ENCODE measurements at places on chromosomes 16 and 17.

- no peak for DNase-seq
Measured at GRCh38 chr17:81096741-81097133, 61.8 kb downstream of the BAIAP2 start.

DNA sequence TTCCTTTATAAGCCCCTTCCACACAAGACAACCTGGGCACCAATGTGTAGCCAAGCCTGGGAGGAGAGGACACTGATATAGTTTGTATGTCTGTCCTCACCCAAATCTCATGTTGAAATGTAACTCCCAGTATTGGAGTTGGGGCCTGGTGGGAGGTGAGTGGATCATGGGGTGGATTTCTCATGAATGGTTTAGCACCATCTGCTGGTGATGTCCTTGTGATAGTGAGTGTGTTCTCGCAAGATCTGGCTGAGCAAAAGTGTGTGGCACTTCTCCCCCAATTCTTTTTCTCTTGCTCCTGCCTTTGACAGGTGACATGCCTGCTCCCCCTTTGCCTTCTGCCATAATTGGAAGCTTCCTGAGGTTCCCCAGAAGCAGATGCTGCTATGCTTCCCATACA is 135.8 kb downstream of the USP31 start:
- no peak for DNase-seq

DNA sequence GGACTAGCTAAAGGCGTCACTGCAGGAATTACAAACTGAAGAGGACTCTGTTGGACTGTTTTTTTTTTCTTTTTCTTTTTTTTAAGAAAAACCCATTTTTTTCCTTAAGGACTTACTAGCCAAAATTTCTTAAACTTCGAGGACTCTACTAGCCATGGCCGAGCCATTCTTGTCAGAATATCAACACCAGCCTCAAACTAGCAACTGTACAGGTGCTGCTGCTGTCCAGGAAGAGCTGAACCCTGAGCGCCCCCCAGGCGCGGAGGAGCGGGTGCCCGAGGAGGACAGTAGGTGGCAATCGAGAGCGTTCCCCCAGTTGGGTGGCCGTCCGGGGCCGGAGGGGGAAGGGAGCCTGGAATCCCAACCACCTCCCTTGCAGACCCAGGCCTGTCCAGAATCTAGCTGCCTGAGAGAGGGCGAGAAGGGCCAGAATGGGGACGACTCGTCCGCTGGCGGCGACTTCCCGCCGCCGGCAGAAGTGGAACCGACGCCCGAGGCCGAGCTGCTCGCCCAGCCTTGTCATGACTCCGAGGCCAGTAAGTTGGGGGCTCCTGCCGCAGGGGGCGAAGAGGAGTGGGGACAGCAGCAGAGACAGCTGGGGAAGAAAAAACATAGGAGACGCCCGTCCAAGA is 878 bp downstream of the HEXIM1 start:
- peak; percentile 69 for DNase-seq

DNA sequence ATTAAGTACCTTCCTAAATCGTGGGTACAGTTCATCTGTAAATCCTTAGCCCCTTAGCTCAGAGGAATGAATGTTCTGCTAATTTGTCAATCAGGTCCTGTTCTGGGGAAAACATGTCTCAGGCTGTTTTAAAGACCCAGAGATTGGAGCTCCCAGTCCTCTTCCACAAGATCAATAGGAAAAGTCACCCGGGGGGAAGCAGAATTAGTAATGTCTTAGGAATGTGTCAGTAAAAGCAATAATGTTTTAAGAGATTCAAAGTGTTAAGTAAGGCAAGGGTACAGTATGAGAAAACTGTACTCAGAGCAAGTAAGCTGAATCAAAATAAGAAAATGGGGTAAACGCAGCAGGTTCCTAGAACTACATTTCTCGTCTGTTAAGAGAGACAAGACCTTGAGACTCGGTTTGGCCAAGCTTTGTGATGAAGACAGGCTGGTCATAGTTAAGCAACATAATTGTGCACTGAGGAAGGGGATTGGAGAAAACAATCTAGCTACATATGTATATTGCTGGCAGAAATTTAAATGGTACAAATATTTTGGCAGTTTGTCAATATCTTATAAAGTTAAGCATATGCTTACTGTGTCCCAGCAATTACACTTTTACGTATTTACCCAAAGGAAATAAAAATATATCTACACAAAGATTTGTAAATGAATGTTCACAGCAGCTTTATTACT is 192.9 kb upstream of the C17orf78 start:
- DNase-seq: no peak

DNA sequence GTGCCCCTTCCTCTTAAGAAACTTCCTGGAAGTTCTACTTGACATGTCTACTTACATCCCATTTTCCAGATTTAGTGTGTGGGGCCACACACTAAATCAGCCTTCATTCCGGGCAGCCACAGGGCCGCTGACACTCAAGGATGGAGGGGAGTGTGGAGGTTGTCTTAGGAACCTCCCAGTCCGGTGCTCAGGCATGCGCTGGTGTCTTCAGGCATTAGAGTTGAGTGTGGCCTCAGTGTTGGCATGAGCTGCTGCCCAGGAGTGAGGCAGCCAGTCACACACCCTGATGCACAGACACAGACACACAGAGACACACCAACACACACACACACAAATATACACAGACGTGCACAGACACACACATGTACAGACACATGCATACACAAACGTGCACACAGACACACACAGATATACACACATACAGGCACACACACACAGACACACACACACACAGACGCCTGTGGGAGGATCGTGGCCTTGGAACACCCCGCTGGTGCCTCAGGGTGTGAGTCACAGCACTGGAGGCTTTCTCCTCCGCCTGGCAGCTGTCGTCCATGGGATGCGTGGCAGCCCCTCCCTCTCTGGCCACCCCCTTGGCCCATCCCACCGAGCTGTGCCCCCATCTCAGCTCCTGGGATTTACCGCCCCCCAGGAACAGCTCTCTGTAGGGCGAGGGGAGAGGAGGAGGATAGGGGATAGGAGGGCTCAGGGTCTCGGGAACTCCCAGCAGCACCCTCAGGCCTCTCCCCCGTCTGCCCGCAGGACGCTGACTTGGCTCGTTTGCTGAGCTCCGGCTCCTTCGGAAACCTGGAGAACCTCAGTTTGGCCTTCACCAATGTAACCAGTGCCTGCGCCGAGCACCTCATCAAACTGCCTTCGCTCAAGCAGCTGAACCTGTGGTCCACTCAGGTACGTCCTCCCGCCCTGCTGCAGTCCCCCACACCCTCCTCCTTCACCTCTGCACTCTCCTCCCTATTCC is 75.6 kb upstream of the PLCG2 start:
- DNase-seq: no peak

DNA sequence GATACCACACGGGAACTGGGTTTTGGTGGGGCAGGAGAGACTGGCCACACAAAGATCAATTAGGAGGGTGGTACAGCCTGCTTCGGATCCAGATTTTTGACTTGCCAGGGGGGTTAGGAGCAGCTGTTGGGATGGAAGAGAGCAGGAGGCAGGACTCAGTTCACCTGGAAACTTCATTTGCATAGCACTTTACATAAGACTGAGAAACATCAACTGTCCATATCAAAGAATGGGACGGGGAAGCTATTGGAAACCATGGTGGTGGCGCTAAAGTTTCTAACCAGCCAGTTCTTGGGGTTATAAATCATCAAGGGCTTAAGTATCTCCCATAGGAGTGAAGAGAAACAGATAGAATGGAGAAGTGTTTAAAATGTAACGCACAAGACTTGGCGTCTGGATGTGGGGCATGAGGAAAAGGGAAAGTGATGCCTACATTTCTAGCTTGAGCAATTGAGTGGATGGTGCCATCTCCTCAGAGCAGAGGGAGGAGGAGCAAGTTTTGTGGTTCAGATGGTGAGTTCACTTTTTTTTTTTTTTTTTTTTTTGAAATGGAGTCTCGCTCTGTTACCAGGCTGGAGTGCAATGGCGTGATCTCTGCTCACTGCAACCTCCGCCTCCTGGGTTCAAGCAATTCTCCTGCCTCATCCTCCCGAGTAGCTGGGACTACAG is 6.4 kb upstream of the SRCAP start:
- no peak for DNase-seq

DNA sequence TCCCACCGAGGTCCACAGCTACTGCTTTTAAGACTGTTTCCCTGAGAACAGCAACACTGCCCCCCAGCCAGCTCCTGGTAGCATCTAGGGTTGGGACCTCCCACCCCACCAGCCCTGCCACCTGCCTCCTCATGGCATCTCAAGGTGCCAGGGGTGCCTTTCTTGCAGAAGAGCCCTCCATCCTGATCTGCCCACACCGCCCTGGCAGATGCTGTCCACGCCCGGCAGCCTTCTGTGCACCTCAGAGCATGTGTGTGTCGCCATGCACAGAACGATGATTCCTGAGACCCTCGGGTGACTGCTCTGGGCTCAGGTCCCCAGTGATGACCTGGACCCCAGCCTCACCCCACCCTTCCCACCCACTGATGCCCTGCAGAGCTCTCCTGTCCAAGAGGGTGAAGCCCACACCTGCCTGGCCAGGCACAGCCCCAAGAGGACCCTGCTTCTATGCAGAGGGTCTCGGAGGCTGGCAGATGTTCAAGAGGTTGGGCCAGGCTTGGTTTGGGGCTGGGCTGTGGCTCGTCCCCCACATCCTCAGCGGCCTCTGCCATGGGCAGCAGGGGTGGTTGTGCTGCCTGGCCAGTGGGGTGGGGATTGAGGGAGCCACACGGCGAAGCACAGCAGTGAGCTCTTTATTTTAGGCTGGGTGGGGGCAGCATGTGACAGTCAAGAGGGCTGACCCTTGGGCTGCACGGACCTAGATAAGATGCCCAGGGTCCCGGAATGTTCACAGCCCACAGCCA is 5.2 kb upstream of the SPATA2L start:
- DNase-seq: no peak

DNA sequence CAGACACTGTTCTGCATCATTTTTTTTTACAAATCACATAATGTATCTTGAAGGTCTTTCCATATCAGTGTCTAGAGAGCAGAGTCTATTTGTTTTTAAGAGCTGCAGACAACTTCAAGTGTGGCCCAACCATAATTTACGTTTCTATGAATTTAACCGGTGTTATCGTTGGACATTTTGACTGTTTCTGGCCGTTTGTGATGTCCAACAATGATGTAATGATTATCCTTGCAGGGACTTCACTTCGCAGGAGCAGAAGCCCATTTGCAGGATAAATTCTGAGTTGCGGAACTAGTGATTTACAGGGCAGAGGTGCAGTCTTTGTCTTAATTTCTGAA is 26.9 kb upstream of the HLF start:
- no peak for DNase-seq

- DNase-seq: no peak
Measured at GRCh38 chr16:23401139-23401538, 51.9 kb downstream of the COG7 start.

DNA sequence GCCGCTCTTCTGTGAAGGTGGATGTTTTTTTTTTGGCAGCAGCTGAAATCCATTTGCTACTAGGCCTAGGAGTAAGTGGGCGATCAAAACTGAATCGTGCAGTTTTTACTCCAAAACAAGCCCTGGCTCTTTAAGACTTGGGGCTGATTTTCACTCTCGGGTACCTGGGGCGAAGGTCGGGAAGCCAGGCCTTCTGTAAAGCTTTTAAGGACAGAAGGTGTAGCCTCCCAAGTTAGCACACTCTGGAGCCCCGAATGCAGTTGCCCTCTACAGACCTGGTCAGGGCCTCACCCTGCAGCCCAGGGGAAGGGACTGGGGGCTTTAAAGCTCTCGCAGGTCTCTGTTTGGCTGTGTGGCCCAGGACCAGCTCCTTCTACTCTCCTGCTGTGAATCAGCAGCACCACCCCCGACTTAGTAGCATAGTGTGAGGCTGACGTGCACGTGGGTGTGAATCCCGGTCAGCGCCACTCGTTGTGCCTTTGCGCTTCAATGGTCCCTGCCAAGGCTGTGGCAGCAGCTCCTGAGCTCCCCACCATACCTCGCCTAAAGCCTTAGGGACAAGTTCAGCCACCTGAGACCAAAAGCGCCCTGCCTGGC is 49.9 kb downstream of the TMEM235 start:
- DNase-seq: no peak

GRCh38 chr17:34366529-34367107 is 3.6 kb upstream of the CCL1 start:
- no peak for DNase-seq

- DNase-seq: no peak
Measured at GRCh38 chr16:48629016-48629415, 19.0 kb upstream of the N4BP1 start.

GRCh38 chr16:87791295-87792204 is 25.8 kb upstream of the KLHDC4 start:
- no peak for DNase-seq

GRCh38 chr16:67021321-67021720 is 7.6 kb upstream of the CBFB start:
- DNase-seq: no peak

DNA sequence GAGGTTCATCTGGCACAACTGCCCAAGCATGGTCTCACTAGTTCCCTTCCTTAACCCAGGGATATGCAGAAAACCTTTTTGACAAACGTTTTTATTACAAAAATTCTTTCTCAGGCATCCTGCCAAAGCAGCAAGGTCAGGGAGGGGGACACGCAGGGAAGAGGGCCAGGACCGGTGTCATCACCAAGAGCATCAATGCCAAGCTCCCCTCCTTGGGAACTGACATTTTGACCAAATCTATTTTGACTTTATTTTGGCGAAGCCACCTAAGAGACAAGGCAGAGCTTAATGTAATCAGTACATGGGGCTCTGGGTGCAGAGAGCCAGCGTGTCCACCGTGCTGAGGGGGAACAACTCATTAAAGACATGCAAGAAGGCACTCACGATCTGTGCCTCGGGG is 265.2 kb downstream of the CBLN1 start:
- no peak for DNase-seq

GRCh38 chr17:73267648-73268537 is 6.2 kb upstream of the CPSF4L start:
- DNase-seq: no peak

- no peak for DNase-seq
Measured at GRCh38 chr16:11333010-11333409, 12.2 kb upstream of the RMI2 start.

DNA sequence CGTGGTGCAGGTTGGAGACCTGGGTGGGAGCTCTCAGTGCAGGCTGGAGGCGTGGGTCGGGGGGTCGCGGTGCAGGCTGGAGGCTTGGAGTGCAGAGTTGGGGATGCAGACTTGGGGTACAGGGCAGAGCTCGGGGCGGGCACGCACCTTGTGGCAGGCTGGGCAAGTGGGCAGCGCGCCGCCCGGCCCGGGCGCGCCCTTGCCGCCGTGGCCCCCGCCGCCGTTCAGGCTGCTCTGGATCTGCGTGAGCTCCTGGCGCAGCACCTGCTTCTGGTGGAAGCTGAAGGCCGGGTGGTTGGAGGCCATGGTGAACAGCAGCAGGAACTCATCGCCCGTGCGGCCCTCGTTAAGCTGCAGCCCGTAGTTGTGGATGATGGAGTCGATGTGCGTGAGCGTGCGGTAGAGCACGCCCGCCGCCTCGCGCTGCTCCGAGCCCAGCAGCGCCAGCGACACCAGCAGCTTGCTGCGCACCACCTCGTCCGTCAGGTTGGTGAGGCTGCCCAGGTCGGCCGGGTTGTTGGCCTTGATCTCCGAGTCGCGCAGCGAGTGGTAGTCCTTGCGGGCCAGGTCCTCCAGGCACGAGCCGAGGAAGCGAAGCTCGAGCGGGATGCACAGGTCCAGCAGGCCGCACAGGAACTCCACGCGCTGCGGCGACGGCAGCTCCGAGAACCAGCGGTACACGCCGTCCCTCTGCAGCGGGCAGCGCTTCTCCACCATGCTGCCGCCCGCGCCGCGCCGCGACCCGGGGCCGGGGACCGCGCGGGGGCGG is 1.1 kb downstream of the ZCCHC14 start:
- DNase-seq: no peak
